ENCODE measurements at places on chromosomes 1 and 21.

- no peak for DNase-seq
Observed at GRCh38 chr1:24190983-24191461, 3.9 kb upstream of the IFNLR1 start.

DNA sequence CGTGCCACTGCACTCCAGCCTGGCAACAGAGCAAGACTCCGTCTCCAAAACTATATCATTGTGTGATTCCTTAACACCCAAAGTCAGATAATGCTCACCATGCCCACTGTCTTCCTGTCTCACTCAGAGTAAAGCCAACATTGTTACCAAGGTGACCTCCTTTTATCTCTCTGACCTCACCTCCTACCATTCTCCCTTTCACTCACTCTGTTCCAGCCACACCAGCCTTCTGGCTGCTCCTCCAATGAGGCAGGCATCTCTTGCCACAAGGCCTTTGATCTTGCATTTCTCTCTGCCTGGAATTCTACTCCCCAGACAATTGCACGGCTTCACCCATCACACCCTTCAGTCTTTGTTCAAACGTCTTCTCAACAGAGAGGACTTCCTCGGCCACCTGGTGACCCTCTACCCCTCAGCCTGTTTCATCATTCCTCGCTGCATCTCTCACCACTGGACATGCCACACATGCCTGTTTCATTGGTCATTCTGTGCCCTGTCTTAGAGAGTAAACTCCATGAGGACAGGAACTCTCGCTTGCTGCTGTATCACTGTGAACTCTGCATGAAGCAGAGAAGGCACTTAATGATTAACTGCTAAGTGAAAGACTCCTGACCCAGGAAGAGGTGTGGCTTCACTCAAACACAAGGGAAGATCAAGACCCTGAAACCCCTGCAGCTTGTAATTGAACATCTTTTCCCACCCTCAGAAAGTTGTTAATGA is 67.1 kb upstream of the CAPZB start:
- no peak for DNase-seq

DNA sequence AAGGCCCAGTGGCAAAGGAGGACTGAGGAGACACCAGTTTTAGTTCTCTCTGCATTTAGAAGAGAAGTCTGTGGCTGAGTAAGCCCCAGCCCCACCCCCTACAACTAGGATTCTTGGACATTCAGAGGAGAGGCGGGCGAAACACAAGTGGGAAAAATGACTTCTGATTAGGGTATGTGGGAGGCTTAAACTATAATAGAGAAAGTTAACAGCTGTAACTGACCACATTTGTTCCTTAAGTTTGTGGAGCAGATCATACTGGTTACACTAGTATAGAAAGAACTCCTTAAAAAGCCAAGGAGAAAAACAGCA is 11.2 kb upstream of the TRIM33 start:
- DNase-seq: no peak

GRCh38 chr1:209590405-209590804 is 6.9 kb downstream of the CAMK1G start:
- DNase-seq: no peak

DNA sequence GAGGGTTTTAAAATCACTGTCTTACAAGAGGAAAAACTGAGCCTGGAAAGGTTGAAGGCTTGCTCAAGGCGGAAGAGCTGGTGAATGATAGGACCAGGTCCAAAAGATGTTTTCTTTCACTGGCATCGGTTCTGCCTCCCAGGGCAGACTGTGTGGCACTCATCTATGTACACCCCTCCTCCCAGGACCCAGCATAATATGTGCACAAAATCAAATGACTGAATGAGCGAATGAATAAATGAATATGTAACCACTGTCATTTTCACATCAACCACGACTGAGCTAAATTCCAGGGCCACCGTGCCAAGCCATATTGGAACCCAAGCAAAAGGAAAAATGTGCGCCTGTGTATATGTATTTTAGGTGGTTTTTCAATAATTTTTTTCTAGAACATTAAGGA is 99.3 kb upstream of the ZBTB40 start:
- no peak for DNase-seq

DNA sequence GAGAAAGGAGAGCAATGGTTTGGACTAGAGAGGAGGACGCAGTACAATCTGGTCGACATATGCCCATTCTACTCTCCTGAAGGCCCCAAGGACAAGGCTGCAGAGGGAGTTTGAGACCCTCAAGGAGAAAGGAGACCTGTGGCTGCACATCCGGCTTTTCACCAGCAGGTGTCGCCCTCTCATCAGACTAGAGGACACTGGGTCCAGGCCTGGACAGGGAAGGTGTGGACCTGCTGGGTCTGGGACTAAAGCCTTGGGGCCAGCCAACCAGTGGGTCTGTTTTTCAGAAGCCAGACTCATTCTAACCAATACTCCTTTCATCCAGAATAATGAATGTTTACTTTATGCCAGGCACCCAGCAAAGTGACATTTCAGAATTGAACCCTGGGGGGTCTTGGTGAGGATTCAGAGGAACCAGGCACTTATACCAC is 5.0 kb downstream of the SRARP start:
- DNase-seq: peak; percentile 67

- DNase-seq: no peak
Observed at GRCh38 chr1:110048923-110049601, 14.6 kb downstream of the STRIP1 start.

DNA sequence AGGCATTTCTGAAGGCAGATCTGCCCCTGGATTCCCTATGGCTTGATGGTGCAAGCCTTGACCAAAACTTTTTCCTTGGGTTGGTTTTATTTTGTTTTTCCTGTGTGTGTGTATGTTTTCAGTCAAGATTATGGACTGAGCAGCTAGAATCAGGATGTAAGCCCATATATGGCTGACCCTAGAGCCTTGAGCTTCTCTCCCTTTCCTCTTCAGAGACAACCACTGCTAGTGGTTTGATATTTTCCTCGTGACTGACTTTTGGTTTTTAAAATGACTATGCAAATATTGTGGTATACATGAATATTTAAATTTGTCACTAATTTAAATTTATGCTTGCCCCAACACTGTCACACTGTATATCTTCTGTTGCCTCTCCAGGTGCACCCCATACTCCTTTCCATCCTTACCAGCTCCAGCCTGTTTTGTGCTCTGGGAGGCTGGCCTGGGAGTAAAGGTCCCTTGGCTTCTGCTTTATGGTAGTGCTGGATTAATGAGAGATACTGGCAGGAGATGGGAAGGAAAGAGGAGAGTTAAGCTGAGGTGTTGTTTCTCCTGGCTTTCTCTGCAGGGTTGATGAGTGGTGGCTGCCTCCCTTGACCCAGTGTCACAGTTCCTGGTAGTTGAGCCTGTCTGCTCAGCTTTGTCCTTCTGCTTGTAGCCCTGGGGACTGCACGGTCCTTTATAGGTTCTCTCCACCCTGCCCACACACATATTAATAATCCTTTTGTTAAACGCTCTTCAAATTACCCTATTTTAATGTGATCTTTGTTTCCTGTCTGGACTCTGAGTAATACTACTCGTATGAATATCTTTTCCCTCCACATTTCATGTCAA is 44.4 kb downstream of the RWDD3 start:
- DNase-seq: no peak

- DNase-seq: no peak
Observed at GRCh38 chr1:33848205-33848937, 15.5 kb upstream of the HMGB4 start.

DNA sequence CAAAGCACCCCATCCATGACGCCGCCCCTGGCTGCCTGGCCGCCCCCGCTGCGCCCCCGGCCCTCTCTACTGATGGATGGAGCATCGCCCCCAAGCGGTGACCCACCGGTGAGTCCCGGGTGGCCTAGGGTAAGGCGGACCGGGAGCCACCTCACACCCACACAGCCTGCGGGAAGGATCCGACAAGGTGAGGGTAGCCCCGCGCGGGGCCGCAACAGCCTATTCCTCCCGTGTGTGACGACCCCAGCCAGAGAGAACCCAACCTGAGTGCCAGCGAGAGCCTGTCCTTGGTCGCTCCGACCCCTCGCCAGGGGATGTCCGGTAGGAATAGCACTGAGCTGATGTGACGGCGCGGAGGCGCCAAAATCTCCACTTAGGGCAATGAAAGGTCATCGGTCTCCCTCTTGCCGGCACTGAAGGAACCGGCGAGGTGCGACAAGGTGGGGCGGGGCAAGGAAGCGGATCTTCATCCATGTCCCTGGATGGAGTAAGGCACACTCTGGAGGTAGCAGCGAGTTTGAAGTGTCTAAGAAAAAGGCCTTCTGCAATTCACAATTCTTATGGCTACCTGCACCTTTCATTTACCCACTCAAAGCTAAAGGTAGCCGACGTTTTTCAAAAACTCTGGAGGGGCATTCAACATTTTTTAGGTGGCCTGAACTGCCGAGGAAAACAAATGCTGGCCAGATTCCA is 19.7 kb upstream of the CHIA start:
- DNase-seq: no peak

DNA sequence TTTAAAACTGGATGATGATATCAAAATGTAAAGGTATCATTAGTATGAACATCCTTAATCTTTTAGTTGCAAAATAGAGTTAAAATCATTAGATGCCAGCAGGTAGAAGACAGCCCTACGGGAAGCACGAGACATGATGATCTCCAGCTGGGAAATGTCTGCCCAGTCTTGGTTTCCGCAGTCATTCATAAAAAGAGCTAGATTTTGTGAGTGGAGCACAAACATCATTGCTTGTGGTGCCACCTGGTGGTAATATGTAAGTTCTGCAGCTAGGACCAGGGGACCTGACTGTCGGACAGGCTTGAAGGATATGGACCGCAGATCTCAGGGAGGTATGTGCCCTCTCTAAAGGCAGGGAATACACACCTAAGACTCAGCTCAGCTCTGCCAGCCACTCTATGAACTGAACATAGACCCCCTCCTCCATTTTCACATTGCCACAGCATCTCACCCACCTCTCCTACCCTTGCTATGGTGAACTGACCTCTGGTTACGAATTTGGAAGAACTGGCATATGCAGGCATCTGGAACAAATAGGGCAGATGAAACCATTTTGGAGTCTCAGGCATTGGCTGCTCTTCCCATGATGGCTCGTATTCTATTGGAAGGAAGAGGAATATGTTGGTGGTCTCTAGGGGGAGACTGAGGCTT is 9.2 kb downstream of the FCMR start:
- DNase-seq: peak; percentile 75

GRCh38 chr1:6534248-6534822 is 20.0 kb downstream of the NOL9 start:
- no peak for DNase-seq

DNA sequence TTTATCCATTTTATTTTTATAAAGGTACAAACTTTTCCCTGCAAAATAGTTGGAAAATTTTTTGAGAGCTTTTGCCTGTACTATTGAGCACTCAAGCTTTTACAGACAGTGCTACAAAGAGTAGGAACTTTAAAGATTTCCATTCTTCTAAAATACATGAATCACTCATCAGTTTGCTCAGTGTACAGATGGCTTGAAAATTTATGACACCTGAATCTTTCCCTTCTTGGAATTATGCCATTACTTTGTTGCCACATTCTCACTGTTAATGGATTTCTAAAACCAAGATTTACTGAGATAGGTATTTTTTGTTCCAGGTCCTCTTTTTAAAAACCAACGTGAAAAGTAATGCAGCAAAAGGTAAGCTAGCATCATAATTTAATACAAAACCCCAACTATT is 76.0 kb downstream of the GPATCH2 start:
- no peak for DNase-seq

DNA sequence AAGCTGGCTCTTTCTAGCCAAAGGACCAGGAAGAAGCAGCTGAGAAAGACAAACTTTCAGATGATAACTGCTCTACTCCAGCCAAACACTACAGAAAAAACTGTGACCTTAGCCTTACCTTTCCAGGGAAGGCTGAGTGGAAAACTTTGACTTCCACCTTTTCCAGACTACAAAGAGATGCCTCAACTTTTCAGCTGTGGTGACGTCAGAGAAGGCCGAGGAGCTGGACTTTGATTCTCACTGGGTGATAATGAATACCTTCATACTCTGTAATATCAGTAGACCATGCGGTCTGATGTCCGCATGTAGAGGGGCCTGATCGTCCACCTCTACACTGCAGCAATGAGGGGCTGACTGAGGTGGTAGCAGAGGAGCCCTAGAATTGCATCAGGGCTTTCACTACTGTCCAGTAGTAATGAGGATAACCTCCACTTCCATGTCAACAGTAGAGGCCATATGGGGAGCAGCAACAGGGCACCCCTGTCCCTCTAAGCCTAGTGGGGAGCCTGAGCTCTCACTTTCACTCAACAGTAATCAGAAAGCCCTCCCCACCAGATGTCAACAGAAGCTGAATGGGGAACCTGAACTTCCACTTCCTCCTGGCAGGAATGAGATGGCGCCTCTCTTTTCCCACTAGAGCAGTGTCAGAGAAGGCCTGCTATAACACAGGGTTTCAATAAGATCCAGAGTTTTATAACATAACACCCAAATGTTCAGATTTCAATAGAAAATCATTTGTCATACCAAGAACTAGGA is 28.4 kb upstream of the PADI1 start:
- DNase-seq: no peak

GRCh38 chr1:168696125-168696760 is 32.8 kb downstream of the DPT start:
- DNase-seq: no peak

DNA sequence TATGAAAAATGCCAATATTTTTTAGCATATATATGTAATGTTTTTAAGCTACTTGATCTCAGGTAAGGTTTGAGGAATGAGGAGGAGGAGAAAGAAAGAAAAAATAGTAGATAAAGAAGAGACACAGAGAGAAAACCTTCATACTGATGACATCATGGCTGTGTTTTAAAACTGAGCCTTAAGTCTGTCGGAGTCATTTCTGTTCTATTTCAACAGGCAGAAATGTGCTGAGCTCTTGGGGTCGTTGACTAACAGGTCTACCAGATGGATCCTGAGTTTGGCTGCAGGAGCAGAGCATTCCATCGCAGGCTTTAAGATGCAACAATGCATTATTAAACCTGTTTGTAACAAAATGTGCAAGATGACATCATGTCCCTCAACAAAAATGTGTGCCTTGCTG is 356.0 kb downstream of the TGFB2 start:
- DNase-seq: peak; percentile 16

DNA sequence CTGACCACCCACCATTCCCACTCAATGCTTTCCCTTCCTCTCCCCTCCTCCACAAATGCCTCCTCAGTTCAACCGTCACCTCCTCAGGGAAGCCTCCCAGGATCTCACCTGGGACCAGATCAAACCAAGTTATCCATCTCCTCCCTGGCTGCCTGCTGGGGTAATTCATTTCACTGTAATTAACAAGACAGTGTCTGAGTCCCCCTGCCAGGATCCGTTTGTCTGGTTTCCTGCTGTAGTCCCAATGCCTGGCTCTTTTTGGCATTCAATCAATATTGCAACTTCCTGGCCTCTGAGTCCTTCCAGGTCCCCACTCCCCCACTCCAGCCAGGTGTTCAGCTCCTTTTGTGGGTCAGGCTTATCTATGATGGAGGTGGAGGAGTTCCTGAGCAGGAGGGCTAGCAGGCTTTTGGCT is 687.7 kb downstream of the PTPRU start:
- no peak for DNase-seq

DNA sequence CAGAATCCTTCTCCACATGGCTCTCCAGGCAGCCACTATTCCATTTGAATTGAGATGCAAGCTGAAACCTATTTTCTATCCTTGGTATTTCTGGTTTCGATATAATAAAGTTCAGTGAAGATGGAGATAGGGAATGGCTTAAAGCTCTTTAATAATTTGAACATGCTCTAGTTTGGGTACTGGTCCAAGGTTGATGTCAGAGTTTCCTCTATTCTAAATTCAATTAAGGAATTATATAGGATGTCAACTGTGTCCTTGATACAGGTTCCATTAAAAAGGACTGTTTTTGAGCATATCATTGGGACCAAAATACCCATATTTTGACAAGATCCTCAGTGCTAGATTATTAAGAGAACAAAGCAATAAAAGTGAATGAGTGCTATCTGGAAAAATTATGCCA is 245.3 kb downstream of the SPATA17 start:
- DNase-seq: no peak

- peak; percentile 69 for DNase-seq
Observed at GRCh38 chr1:33420870-33421775, 9.8 kb downstream of the PHC2 start.
